ENCODE measurements at places on chromosomes 6 and 20.

DNA sequence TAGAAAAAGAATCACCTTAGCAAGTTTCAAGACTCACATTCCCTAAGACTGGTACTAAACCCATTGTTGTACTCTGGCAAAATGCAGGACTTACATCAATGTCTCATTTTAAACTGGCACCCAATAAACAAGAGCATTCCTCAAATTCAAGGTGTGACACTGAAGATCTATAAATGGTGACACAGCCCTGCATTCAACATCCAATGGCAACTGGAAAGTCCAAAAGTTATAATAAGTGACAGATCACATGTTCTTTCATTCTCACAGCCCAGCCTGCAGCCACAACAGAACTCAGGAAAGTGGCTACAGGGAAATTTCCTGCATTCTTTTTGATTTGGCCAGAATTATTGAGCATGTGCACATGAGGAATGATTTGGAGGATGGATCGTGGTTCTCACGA is 57.5 kb downstream of the MBOAT1 start:
- no peak for DNase-seq

DNA sequence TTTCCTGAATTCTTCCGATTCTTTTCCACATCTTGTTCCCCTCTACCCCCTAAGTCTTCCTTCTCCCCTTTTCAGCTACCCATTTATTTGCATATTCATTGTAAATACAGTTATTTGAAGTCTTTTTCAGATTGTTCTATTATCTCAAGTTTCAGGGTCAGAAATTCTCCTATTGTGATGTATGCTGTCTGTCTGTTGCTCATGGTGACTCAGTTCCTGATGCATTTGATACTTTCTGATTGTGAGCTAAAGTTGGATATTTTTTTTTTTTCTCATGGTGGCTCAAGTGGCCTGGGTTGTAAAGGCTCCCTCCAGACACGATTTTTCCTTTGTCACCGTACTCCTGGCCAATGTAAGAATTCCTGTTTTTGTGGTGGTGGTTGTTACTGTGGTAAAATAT is 4.9 kb upstream of the PI16 start:
- DNase-seq, result no peak

DNA sequence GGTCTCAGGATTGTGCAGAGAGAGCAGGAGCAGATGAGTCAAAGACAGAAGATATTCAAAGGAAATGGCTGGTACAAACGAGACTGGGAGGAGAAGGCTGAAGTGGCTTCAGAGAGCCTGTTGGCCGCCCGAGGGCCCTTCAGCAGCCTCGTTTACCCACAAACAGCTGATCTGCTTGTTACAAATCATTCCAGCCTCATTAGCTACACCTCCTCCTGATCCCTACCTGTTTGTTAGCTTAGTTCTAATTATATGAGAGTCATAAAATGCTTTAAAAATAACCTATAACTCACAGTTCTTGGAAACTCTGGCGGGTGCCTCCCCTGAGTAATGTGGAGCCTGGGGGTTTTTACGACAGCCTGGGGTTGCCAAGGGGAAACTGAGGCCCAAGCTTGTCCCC is 12.6 kb downstream of the GLP1R start:
- DNase-seq, result no peak

GRCh38 chr6:28615955-28616747 is 90.5 kb downstream of the GPX5 start:
- no peak for DNase-seq

DNA sequence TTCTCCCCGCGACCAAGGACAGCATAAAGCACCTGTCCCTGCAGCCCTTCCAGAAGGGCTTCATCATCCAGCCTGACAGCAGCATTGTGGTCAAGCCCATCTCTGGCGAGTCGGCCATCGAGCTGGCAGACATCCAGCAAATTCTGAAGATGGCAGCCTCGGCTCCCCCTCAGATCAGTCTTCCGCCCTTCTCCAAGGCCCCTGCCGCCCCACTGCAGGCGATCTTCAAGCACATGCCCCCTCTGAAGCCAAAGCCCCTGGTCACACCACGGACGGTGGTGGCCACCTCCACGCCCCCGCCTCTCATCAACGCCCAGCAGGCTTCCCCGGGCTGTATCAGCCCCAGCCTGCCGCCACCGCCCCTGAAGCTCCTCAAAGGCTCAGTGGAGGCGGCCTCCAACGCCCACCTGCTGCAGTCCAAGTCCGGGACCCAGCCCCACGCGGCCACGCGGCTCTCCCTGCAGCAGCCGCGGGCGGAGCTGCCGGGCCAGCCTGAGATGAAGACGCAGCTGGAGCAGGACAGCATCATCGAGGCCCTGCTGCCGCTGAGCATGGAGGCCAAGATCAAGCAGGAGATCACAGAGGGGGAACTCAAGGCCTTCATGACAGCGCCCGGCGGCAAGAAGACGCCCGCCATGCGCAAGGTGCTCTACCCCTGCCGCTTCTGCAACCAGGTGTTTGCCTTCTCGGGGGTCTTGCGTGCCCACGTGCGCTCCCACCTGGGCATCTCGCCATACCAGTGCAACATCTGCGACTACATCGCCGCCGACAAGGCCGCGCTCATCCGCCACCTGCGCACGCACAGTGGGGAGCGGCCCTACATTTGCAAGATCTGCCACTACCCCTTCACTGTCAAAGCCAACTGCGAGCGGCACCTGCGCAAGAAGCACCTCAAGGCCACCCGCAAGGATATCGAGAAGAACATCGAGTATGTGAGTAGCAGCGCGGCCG is 83.3 kb downstream of the SSR1 start:
- DNase-seq, result no peak

DNA sequence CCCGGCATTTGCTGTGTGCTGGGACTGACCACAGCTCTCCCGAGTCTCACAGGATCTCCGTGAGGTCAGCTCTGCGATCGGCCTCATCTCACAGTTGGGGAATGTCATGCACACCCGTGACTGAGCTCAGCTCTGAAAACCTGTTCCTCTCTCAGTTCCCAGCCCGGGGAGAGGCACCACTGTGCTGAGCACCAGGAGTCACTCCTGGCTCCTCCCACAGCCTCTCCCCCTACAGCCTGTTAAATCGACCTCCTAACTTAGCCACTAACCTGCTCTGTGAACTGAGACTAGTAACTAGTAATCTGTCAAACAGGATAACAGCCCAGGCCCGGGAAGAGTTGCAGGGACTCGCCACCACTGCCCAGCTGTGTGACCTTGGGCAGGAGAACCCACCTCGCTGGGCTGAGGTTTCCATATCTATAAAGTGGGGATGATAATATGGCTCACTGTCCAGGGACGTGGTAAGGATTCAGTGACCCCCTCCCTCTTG is 20.1 kb upstream of the NOL4L start:
- DNase-seq, result no peak

GRCh38 chr6:157811476-157812173 is 11.4 kb upstream of the SNX9 start:
- no peak for DNase-seq

DNA sequence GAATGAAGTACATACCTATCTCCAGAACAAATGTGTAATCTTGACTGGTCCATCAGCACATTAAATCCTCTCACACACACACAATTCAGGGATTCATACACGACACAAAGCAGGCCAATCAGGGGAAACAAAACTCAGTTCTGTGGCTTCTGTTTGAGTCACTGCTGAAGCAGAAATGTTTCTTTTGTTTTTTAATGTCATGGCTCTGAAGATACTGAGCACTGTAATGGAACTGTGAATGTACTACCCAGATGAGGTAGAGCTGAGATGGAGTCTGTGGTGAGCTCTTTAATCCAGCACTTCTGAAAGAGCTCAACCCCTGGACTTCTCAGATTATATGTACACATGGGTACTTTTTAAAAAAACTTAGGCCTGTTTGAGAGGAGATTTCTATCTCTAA is 116.4 kb downstream of the THEMIS start:
- no peak for DNase-seq

- DNase-seq, result no peak
These were observed 42.2 kb upstream of the IFNGR1 start for GRCh38 chr6:137261361-137261760.

- peak; percentile 8 for DNase-seq
These were observed 50.2 kb upstream of the HINT3 start for GRCh38 chr6:125906158-125906998.

DNA sequence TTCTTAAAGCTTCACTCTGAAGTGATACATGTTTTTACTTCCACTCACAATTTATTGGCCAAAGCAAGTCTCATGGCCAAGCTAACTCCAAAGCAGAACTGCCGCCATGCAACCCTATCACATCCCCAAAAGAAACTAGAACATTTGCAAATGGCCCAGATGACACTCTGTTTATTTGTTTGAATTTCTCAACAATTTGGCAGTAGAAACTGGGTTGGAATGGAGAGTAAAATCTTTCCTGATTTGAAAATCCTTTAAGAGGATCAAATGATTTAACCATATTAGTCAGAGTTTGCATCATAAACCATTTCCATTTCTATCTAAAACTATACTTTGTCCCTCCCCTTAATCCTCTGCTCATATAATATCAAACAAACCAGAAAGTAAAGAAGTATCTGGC is 39.1 kb upstream of the E2F3 start:
- no peak for DNase-seq

DNA sequence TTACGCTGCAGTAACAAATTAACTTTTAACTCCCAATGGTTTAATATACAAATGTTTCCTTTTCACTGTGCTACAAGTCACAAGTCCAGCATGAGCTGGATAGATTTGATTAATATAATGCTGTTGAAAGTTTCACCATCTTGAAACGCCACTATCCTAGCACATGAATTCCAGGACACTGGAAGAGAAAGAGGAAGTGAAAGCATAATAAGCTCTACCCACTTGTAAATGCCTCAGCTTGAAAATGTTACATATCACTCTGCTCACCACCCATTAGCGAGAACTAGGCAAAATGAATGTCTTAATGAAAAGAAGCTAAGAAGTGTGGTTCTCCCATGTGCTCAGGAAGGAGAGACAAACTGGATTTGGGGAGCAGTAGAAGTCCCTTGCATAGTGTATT is 46.9 kb downstream of the PCSK2 start:
- no peak for DNase-seq

DNA sequence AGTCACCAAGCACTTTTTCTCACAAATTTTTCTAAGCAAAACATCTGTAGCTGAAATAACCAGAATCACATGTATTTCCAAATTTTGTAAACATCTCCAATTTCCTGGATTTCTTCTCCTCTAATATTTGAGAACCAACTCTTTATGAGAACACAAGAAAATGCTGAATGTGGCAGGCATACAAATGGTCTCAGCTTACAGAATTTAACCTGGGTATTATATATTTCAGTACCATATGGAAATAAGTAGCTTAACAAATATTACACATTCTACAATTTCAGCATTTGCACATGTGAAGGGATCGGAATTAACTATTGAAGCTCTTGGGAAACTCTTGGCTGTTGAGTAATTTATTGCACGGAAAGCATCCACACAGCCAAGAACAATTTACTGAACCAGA is 92.5 kb downstream of the TBXT start:
- DNase-seq, result no peak

- DNase-seq, result peak; percentile 98
These were observed 160.4 kb downstream of the RALGAPA2 start for GRCh38 chr20:20552076-20552475.

- peak; percentile 94 for DNase-seq
These were observed 4.0 kb upstream of the TUBB2B start for GRCh38 chr6:3231247-3232016.

GRCh38 chr6:25973923-25974555 is 11.4 kb downstream of the TRIM38 start:
- no peak for DNase-seq

DNA sequence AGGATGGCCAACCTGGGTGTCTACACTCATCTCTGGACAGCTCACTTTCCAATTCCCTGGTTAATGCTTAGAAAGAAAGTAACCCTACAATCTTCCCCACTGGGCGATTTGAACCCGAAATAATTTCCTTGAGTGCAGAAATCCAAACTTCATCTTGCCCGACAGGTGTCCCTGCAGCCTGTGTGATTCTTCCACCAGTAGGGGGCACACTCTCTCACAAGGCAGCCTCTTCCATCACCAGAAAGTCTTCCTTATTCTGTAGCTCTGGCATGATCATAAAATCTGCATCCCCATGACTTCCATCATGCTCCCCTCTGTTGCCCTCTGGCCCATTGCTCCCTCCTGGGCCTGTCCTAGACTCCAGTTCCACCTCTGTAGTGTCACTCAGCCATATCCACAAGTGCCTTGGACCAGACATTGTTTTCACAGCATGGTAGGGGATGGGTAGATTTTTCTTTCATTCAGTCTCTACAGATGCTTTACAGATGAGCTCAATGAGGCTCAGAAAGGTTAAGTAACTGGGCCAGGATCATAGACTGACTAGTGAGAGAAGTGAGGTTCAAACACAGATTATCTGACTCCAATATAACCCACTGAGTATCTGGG is 170.4 kb upstream of the SPTLC3 start:
- DNase-seq, result no peak

DNA sequence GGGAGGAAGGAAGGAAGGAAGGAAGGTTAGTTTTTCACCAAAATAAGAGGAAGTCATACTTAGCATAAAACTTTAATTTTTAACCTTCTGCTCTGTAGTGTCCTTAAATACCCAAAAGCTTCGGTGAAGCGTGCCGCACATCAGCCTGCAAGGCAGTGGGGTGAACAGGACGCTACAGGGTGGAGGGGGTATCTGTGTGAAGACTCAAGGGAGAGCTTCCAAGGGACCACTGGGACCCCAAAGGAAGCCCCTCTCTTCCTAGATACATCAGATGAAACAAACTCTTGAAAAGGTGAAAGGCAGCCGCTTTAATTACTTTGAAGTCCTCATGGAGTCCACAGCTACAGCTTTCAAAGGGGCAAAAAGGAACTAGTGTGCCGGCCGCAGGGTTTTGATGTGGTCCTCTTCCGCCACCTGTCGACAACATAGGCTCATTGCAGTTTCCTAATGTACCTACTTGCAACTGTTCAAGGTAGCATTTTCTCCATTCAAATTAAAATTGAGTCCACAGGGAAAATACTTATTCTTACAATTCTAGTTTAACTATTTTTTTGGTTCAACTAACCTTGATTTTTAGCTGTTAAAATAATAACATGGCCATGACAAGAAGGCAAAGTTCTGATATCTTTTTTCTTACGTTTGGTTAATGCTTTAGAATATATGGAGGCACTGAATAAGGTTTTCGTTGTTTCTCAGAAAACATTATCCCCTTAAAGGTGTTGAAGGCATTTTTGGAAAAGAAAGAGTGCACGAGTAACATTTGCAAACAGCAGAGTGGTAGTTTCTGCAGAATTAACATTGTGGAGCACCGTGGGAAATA is 135.0 kb upstream of the RIPOR2 start:
- DNase-seq, result peak; percentile 87

GRCh38 chr20:10982692-10983091 is 308.9 kb upstream of the JAG1 start:
- no peak for DNase-seq

GRCh38 chr6:14273191-14273590 is 155.6 kb downstream of the CD83 start:
- DNase-seq, result no peak

DNA sequence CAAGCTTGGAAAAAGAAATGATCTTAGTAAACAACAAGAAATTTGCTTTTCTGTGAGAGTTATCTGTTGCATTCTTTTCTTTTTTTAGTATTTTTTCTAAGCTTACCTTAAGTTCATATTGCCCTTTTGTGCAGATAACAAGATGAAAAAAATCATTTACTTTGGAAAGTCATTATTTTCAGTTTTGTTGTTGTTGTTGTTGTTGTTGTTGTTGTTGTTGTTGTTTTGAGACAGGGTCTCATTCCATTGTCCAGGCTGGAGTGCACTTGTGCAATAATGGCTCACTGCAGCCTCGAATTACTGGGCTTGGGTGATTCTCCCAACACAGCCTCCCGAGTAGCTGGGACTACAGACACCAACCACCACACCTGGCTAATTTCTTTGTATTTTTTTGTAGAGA is 8.8 kb upstream of the STX11 start:
- no peak for DNase-seq

Data from NCI-H2171 treated with DMSO at 0.1 percent for 48 hours (cell line).